ENCODE measurements at places on chromosomes 3 and 15. TPM values are rescaled to one million over a fixed set of nuclear protein-coding genes. Genes with fewer than 3 reads are reported as not detected.

DGKG gene
- 7.3 TPM for total RNA-seq

LYZL4 gene
- total RNA-seq = 0.32 TPM

GPR27 gene
- 4.5 TPM for total RNA-seq

SI gene
- 0.03 TPM for total RNA-seq

CHMP2B gene
- total RNA-seq = 54.0 TPM

KIF9 gene
- total RNA-seq = 12.0 TPM

ZNF385D gene
- total RNA-seq = 25.8 TPM

GOLGA8T gene
- total RNA-seq = 0.66 TPM

ECT2 gene
- total RNA-seq = 11.2 TPM

CCR8 gene
- not detected for total RNA-seq

ACOX2 gene
- 19.5 TPM for total RNA-seq

PLCD1 gene
- total RNA-seq = 43.9 TPM

HYAL3 gene
- 7.8 TPM for total RNA-seq

CLDN1 gene
- total RNA-seq = 38.2 TPM

ZNF639 gene
- total RNA-seq = 23.9 TPM

GOLGA8J gene
- total RNA-seq = not detected

SLC9C1 gene
- 0.46 TPM for total RNA-seq

CACNA2D2 gene
- total RNA-seq = 1.8 TPM

CCDC14 gene
- total RNA-seq = 34.8 TPM

TMCO5A gene
- 0.14 TPM for total RNA-seq

GRM2 gene
- 0.29 TPM for total RNA-seq

SCG5 gene
- total RNA-seq = 2.6 TPM

IL20RB gene
- 0.66 TPM for total RNA-seq

SLC12A1 gene
- not detected for total RNA-seq

SH3GL3 gene
- total RNA-seq = not detected

ZNF660 gene
- total RNA-seq = 5.6 TPM
